ENCODE measurements at places on chromosomes 2 and 18.

GRCh38 chr18:77209587-77209986 is 40.1 kb upstream of the GALR1 start:
- DNase-seq, result no peak
- H3K4me3 ChIP-seq, result no peak overlapping the region
- H3K27me3 ChIP-seq, result no peaks in the 10 kb centered on the region
- H3K27ac ChIP-seq, result no peak overlapping the region

DNA sequence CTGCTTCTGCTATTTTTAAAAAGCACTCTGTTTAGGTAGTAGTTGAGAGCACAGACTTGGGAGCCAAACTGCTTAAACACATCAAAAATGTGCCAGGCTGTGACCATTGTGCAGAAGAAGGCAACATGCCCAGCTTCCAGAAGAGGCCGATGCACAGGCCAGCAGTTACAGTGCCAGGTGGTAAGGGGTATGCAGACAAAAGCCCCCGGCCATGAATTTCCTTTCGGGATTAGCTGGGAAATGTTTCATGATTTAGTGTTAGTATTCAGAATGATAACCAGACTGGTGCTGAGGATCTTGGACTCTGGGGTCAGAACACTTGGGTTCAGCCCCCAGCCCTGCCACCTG is 40.0 kb upstream of the ATG16L1 start:
- peaks cover 8% of the 10 kb centered on the region for H3K4me1 ChIP-seq
- no peaks in the 10 kb centered on the region for H3K36me3 ChIP-seq
- no peak overlapping the region for H3K4me3 ChIP-seq
- no peak for DNase-seq
- no peaks in the 10 kb centered on the region for H3K27me3 ChIP-seq

DNA sequence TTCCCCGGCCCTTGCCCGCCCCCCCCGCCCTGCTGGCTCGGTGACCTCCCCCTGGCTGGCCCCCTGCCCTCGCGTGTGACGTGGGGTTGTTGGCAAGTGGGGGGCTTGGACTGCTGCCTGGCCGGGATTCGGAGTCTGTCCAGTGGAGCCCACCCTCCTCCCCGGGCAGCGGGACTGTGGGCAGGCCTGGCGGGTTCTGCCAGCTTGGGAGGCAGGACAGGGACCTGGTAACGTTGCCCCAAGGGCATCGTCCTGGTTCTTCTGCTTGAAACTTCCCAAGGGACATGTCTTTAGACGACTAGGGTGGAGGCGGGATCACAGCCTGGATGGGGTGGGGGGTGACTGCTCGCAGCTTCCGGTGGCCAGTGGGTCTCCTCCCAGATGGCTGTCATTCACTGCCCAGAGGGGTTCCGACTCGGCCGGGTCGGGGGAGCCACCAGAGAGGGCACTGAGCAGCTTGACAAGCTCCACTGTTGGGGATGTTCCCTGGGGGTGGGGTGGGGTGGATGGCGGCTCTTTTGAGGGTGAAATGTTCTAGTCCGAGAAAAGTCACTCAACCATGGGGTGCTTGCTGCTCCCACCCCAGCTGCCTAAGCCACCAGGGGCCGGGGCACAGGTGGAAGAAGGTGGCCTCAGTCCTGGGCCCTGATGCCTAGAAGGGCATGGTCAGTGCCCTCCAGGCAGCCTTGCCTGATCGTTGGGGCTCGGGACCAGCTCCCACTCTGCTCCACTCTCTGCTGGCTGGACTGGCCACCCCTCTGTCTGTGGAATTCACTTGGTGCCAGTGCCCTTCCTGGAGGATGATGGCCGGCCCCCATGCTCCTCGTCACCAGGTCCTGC is 4.3 kb upstream of the HS6ST1 start:
- H3K4me3 ChIP-seq, result no peak overlapping the region
- DNase-seq, result peak; percentile 36
- no peaks in the 10 kb centered on the region for H3K27me3 ChIP-seq
- peaks cover 25% of the 10 kb centered on the region for H3K4me1 ChIP-seq

GRCh38 chr2:25315316-25315680 is 26.4 kb downstream of the DNMT3A start:
- peak overlapping the region; percentile 78 for H3K27ac ChIP-seq
- H3K4me1 ChIP-seq, result peaks cover 16% of the 10 kb centered on the region
- H3K4me3 ChIP-seq, result no peak overlapping the region
- H3K27me3 ChIP-seq, result no peaks in the 10 kb centered on the region
- DNase-seq, result no peak
- no peaks in the 10 kb centered on the region for H3K36me3 ChIP-seq

DNA sequence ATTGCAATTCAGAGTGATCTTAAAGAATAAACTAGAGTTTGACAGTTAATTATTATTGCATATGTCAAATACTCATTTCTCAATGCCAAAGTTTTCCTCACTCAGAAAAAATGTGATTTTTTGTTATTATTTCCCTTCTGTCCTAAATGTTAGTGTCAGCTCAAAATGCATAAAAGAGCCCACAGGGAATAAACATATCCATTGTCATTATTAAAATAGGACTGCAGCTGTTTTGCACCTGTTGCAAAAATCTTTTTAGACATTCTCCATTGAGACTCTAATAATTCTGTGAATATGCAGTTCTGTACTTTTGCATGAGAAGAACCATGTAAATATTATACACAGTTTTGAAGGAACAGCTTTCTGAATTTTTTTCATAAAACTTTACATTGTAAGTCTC is 540.0 kb upstream of the SLC39A10 start:
- no peaks in the 10 kb centered on the region for H3K27me3 ChIP-seq
- no peak overlapping the region for H3K27ac ChIP-seq
- H3K4me1 ChIP-seq, result no peaks in the 10 kb centered on the region
- no peak for DNase-seq
- no peaks in the 10 kb centered on the region for H3K36me3 ChIP-seq

DNA sequence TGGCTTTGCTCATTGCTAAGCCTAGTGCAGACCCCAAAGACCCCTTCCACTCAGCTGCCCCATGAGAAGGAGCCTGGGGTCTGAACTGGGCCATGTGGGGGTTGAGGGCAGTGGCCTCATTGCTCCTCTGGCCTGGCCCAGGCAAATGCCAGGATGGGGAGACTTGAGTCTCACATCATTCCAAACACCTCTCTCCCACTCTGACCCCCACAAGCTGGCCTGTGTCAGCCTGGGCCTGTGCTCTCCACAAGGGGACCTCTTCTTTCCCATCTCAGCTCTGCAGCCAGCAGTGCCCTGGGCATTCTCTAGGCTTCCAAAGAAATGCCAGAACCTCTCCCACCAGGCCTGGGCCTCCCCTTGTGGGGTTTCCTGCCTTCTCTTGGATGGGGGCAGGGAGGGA is 45.8 kb upstream of the OTOF start:
- H3K27ac ChIP-seq, result no peak overlapping the region
- H3K27me3 ChIP-seq, result no peaks in the 10 kb centered on the region
- peak; percentile 18 for DNase-seq

GRCh38 chr2:195838002-195838401 is 181.0 kb downstream of the SLC39A10 start:
- no peak for DNase-seq
- H3K4me3 ChIP-seq, result no peak overlapping the region
- H3K27me3 ChIP-seq, result no peaks in the 10 kb centered on the region
- no peaks in the 10 kb centered on the region for H3K4me1 ChIP-seq
- H3K36me3 ChIP-seq, result no peaks in the 10 kb centered on the region
- no peak overlapping the region for H3K27ac ChIP-seq

Data from left lung (tissue), 14 donors.